ENCODE measurements at places on chromosomes 6 and 20. TPM values are rescaled to one million over a fixed set of nuclear protein-coding genes. Genes with fewer than 3 reads are reported as not detected.

- no peak for DNase-seq
These were observed 15.7 kb upstream of the DNAAF9 start for GRCh38 chr20:3423126-3423525.

DNA sequence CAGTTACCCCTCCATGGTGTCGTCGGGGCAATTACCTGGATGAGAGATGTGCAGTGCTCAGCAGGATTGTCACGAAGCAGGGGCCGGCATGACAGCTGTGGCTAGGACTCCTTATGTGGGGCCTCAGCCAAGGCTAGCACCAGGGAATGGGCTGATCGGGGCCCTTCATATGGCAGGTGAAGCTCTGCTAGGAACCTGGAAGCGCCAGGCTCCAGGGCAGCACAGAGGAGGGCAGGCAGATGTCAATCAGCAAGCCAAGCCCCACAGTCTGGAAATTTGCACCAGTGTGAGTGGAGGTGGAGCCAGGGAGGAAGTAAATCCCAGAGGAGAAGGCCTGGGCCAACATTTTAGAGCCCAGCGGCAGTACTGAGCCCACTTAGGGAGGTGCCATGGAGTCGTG, 21.2 kb downstream of the SYNDIG1 start:
- no peak for DNase-seq

DNA sequence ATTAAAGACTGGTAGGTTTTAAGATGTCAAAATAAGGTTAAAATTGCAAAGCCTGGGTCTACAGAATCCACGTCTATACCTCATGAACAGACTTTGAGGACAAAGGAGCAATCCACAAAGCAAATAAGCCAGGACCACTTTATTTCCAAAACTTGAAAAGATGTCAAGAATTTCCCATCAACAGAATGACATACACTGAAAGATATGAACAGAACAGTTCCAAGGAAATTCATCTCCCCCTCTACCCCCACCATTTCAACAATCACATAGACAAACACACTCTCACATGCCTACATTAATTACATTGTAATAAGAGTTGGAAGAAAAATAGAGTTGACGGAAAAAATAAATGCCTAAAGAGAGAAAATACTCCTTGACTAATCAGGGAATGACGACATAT, 45.2 kb upstream of the NHSL1 start:
- no peak for DNase-seq

Gene PFDN4
- total RNA-seq, result 51.6 TPM

GRCh38 chr6:85068221-85068620, 303.8 kb upstream of the TBX18 start:
- no peak for DNase-seq

Gene ZC3H12D
- 48.7 TPM for total RNA-seq

DNA sequence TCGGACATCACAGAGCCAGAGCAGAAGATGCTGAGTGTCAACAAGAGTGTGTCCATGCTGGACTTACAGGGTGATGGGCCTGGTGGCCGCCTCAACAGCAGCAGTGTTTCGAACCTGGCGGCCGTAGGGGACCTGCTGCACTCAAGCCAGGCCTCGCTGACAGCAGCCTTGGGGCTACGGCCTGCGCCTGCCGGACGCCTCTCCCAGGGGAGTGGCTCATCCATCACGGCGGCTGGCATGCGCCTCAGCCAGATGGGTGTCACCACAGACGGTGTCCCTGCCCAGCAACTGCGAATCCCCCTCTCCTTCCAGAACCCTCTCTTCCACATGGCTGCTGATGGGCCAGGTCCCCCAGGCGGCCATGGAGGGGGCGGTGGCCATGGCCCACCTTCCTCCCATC, 11.4 kb upstream of the ZBTB9 start:
- DNase-seq, result no peak

Gene RSPO3
- not detected for total RNA-seq

Measured in glutamatergic neuron (in vitro differentiated cells).